ENCODE measurements at places on chromosomes 1 and 21. TPM values are rescaled to one million over a fixed set of nuclear protein-coding genes. Genes with fewer than 3 reads are reported as not detected.

TBX19 gene
- 7.0 TPM for total RNA-seq

PROX1 gene
- total RNA-seq, result 3.8 TPM

TAS1R3 gene
- 4.0 TPM for total RNA-seq

SH2D2A gene
- total RNA-seq, result 2.1 TPM

DIO1 gene
- total RNA-seq, result not detected

LCE2A gene
- total RNA-seq, result not detected

COL16A1 gene
- total RNA-seq, result not detected

DNA sequence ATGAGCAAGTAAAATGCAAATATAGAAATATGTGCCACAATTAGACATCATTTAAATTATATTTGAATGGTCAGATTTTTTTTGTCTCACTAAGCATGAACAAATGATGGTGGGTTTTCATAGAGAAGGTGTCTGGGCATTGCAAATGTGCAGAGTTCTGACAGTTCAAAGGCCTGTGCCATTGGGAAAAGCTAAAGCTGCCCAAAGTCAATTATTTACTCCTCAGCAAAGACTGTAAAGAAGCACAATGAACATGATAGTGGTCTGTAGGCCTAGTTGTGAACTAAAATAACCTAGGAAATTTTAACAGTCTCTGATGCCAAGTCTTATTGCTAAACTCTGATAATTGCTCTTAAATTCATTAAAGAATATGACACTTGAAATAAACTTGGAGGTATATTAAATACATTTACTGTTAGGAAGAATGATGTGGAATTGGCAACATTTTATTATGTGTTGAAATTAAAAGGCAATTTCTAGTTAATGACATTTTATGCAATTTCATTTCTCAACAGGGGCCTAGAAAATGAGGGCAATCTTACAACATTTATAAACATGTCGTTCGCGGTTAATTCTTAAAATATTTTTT, 874.3 kb upstream of the ADAMTS5 start:
- no peak for DNase-seq
- no peaks in the 10 kb centered on the region for H3K4me1 ChIP-seq
- no peaks in the 10 kb centered on the region for H3K27me3 ChIP-seq
- no peaks in the 10 kb centered on the region for H3K36me3 ChIP-seq
- H3K27ac ChIP-seq, result no peak overlapping the region

- H3K4me1 ChIP-seq, result no peaks in the 10 kb centered on the region
- H3K4me3 ChIP-seq, result no peak overlapping the region
- no peak overlapping the region for H3K27ac ChIP-seq
These were observed 335.7 kb upstream of the SNX7 start for GRCh38 chr1:98325646-98326440.

Data from B cell (primary cell).